ENCODE measurements at places on chromosomes 2 and 18.

GRCh38 chr18:79248495-79249060 lies 147.2 kb upstream of the NFATC1 start:
- no peak for DNase-seq

GRCh38 chr2:62054916-62055450 lies 140.9 kb upstream of the B3GNT2 start:
- DNase-seq: no peak

DNA sequence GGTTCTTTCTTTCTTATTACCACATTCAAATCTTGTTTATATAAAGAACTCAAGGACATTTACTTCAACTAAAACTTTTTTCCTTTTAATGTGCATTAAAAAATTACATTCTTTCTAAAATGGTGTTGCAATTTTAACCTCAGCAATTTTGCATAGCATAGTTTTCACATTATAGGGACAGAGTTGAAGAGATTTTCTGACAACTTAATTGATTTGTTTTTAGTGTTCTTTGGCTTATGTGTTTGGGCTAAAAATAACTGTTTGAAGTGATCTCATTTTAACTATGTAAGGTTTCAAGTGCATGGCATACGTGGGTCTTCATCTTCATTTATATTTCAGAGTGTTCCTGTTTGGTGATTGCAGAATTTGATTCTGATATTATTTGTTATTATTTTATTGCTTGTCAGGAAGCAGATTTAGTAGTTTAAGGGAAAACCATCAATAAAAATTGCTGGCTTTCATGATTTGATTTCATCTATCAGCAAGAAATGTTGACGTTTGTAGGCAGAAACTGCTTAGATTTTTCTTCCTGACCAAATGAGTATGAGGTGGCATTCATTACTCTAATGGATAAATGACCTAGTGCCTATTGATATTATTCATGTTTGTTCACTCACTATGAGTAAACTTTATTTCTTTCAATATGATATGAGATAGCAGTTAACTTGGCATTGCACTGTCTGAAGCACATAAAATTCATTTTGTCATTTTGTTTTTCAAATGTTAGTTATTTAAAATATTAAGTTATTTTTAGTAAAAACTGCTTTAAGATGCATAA lies 398.4 kb downstream of the NUP35 start:
- DNase-seq: no peak

DNA sequence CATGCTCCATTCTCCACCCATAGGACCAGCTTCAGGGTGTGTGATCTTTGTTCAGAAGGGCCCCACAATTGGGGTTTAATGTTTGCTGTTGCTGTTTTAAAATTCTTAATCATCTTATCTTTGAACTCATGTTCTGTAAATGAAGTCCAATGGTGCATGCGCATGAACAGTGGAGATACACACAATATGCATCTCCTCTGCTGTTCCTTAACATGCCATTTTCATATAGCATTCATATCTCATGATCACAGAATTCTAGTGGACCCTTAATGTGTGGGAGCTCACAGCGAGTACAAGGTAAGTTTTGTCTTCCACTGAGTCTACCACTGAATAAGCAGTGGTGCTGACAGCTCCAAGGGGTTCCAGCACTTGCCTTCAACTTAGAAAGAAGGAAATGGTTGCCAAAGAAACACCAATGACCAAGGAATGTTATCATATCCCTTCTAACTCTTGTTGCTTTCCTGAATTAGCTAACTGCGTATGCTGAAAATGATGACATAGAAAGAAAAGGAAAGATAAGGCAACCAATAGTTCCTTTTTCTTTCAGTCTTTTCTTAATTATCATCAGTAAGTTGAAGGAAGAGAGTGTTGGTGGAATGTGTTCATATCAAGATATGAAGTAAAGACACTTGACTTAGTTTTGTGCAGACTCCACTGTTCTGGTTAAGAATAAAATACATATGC lies 258.9 kb upstream of the FBXO11 start:
- DNase-seq: no peak

DNA sequence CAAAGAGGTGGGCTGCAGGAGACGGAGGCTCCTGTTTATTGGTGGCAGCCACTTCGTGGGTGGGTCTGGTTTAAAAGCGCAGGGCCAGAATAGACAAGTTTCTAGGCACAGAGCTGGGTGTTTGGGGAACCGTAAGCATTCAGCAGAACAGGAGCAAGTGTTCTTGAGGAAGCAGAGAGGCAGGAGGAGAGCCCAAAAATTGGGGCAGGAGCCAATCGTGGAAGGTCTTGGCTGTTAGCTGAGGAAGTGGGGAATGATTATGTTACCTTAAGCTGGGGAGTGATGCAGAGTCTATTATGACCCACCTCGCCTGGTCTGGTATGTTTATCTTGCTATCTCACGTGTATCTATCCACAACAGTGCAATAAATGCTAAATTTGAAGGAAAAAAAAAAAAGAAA lies 64.3 kb upstream of the ATL2 start:
- no peak for DNase-seq

DNA sequence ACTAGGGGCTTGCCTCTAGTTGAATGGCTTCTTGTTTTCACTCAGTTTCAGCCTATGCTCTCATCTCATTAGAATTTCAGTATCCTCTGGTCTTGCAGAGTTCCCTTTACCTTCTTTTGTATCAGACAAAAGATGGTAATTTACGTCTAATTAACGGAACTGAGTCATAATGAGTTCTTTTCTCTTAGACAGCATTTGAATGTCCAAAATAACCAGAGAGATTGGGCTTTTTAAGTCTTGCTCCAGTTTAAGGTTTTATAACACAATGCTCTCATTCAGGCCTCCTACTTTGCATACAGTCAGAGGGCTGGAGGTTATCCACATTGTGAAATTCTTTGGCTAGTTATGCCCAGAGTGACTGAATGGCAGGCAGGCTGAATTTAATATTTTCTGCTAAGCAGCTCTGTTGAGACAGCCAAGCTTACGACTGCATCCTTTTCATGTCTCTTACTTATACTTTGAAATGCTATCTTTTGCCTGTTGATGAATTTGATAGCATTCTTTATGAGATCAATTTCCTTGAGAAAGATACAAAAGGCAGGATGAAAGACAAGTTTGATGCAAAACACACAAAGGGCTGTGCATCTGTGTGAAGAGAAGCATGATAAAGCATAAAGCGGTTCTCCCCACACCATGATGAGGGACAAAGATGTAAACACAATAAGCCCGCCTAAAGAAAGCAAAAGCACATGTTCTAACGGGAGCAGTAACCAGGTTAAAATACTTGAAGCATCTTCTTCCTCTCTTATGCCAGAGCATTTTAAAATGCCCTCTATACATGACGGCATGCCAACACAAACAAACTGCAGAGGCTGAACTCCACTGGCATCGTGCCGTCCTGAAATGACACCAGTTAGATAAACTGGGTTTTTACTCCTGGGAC lies 90.0 kb downstream of the CDH2 start:
- no peak for DNase-seq

DNA sequence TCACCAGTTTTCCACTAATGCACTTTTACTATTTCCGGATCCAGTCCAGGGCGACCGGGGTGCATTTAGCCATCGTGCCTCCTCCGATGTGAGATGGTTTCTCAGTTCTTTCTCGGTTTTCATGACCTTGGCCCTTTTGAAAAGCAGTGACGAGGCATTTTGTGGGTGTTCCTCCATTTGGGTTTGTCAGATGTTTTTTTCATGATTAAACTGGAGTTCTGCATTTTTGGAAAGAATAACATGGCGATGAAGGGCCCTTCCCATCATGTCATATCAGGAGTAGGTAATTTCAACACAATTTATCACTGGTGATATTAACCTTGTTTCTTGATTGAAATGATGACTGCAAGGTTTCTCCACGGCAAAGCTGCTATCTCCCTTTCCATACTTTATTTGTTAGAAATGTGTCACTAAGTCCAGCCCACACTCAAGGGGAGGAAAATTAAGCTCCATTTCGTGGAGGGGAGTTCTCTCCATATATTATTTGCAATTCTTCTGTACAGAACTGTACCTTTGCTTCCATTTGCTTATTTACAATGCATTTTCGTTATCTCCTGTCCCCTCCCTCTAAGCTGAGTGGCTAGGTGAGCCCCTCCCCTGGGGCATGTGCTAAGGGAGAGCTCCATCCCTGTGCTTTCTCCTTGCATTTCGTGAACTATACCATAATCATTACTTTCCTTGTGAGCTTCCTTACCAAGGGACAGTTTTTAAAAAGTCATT lies 8.9 kb upstream of the KLF11 start:
- no peak for DNase-seq

DNA sequence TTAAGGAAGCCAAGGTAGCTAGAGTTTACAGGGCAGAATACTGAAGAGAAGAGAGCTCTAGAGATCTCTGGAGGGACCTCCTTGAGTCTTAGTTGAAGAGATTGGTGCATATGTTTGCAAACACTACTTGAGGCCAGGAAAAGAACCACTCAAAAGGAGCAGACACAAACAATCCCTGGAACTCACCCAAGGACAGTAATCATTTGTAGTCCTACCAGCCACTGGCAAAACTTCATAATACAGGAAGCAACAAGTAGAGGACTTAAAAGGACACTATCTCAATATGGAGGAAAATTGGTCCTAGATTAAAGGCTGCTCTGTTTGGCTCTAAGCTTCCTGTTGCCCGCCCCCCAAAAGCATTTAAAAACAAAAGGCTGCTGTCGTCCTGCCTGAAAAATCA lies 46.9 kb upstream of the UBXN4 start:
- DNase-seq: no peak

Measured in left forelimb (tissue), 1 donor.